NCI-H774 (cell line): ENCODE measurements at places on chromosomes 5 and 9.
A peak's percentile ranks its signal among the peaks of the same experiment; 100 is the strongest.

DNA sequence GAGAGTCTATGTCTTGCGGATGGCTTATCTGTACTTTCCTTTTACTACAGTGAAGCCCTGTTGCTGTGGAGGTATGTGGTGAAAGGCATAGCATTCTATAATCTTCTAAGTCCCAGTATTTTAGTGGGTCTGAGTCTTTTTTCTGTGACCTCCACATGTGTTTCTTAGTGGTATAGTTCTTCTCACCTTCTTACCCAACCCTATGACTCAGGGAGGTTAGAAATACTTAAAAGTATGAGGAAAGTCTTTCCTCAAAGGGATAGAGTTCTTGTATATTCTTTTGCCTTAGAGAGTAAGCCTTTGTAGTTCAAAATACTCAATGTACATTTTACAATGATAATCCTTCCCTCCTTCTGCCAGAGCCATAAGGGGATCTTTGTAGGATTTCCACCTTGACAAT is 621.9 kb upstream of the CTNND2 start:
- DNase-seq = no peak

DNA sequence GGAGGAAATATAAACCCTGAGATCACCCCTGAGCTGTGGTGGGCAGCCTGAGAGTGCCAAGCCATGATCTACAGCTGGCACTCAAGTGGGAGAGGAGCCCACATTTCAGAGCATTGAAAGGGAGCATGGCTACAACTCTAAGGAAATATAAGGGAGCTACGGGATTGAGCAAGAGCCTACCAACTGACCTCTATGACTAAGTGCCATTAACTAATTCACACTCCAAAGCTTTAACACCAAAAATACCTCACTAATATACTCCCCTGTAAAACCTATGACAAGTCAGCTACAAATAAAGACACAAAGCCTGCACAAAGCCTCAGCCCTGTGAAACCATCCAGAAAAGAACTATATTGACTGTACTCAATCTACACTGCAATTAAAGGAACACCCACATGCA is 286.8 kb upstream of the RPS23 start:
- no peak for DNase-seq

GRCh38 chr5:88665750-88666215 is 217.2 kb downstream of the MEF2C start:
- no peak for DNase-seq

DNA sequence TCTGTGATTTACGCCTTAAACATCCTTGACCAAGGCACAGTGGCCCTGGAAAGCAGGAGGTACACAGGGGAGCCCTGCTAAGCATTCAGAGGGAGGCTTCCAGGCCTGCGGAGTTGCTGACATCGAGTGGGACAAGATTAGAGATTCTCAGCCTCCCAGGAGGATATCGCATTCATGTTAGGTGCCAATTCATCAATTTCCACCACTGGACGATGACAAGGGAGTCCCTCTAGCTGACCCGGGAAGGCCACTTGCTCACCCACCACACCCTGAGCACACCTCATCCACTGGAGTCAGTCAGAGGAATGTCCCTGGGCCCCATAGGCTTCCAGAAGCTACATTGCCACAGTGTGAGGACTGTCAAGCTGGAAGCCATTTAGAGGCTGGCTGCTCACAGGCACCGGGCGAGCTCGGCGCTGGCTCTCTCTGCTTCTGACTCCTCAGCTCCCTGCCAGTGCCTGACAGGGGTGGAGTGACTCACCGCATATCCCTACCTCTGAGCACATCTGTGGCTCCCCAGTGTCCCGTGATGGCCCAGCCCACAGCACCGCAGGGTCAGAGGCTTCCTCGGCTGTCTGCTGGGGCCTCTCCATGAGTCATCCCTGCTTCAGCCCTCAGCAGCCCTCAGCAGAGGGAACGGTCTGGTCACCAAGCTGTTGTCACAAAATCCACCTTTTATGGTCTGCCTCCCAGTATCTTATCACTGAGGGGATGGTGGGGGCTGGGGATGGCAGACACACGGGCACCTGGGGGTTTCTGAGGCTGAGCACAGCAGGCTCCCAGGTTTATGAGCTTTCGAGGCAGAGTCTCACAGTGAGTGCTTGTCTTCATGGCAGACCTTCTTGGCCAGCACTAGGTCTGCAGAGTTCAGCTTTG is 117.5 kb downstream of the ZNF608 start:
- no peak for DNase-seq

DNA sequence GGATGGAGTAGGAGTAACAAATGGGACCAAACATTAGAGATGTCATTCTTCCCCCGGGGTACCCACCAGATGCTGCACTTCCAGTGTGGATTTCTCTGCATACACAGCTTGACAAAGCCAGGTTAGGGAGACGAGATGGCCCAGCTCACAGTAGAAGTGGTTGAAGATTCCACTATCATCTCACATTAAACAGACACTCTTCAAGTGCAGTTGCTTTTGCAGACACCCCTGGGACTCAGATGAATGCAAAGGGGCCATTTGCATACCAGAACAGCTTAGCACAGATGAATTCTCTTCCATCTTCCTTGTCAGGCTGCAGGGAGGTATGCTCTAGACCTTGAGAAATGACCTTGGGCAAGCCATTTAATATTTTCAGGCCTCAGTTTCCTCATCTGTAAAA is 12.6 kb upstream of the C5orf58 start:
- DNase-seq = no peak

DNA sequence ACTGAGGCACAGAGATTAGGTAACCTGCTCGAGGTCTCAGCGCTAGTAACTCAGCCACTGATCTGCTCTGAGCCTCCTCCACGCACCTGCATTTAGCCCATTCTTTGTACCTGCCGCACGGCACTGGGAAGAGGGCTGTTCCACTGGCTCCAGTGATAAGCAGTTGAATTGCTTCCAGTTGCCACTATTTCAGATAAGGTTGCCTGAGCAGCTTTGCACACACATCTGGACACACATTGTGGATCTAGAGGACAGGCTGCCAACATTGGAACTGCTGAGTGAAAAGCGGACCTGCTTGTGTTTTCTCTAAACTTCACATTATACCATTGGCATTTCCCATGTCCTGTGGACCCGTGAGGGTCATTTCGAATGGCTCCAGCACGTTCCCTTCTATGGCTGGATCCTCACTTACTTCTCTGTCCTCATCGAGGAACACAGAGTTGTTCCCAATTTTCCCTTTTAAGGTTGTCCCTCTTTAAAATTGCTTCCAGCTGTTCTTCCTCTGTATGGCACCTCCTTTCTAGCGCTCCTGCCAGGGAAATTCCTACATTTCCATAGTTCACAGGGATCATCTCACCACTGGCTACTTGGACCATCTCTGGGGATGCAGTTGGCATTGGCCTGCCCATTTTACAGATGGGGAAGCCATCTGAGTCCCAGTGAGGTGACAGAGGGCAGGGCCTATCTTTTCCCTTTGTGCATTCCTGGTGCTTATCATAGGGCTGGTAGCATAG is 45.9 kb upstream of the RPL26L1 start:
- DNase-seq = no peak

GRCh38 chr5:65811885-65812284 is 89.9 kb downstream of the NLN start:
- no peak for DNase-seq

DNA sequence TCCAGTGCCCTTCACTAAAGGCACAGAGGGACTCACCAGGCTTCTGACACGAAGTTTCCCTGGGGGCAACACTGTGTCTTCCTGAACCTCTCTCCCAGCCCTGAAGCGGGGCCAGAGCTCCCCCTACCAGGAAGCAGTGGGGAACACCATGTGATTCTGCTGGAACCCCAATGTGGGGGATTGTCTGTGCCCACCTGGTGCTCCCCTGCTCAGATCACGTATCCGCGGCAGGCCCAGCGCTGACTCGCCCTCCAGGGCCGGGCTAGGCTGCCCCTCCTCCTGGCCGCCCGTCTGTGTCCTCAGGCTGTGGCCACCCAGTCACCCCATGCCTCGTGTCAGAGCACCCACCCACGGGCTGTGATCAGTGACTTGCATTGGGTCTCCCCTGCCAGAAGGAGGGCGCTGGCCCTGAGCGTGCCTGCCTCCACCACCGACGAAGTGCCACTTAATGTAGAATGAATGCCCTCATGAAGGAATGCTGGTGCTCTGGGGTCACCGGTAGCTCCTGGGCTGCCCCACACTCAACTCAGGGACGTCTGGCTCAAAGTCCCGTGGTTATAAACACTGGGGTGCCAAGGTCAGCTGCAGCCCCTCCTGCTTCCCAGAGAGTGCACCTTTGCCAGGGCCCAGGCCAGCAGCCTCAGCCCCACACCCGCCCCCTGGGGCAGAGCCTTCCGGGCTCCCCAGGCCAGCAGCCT is 22.1 kb downstream of the SARDH start:
- DNase-seq = peak; percentile 3

DNA sequence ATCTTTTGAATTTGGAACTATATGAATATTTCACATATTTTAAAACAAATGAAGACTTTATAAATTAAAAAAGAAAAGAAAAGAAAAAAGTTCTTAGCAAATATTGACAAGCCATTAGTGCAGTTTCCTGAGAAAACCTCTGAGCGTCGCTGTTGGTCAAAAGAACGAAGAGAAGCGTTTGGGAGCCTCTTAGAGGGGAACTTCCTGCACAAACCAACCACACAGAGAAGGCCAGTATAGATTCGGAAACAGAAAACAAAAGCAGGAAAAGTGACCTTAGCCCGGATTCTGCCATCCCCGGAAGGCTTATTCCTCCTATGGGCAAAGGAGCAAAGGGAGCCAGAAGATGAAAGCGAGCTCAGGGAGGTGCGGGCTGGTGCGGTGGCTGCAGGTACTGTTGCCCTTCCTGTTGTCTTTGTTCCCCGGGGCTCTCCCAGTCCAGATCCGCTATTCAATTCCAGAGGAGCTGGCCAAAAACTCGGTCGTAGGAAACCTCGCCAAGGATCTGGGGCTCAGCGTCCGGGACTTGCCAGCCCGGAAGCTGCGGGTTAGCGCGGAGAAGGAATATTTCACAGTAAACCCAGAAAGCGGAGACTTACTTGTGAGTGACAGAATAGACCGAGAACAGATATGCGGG is at the start of gene PCDHGB2:
PCDHGB2 (plus strand) TSS at position 205 of the 637 bp plus-strand sequence; CDS start at position 347, 142 bp downstream.
- DNase-seq = no peak

GRCh38 chr5:56763711-56764466 is 51.5 kb upstream of the MAP3K1 start:
- no peak for DNase-seq

DNA sequence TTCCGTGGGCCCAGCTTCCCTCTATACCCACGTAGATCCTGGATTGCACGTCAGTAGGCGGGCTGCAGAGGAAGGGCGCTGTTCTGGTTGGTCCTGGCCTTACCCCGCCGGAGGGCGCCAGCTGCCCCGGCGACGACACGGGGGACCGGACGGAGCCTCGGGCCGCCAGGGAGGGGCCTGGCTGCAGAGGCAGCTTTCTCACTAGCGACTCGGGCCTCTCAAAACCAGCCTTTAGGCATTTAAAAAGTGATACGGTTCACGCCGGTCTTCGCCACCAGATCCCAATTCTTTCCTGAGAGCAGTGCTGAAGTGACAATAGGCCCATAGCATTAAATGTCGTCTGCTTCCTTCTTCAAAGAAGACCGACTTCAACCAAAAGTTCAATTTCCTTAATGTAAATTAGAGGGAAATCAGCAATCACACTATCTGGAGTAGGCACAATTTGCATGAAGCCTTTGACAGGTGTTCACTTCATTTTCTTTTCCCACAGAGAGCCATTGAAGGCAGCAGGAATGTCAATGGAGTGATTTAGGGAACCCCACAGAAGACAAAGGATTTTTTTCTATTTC is 17.6 kb upstream of the UBE2D2 start:
- peak; percentile 68 for DNase-seq

DNA sequence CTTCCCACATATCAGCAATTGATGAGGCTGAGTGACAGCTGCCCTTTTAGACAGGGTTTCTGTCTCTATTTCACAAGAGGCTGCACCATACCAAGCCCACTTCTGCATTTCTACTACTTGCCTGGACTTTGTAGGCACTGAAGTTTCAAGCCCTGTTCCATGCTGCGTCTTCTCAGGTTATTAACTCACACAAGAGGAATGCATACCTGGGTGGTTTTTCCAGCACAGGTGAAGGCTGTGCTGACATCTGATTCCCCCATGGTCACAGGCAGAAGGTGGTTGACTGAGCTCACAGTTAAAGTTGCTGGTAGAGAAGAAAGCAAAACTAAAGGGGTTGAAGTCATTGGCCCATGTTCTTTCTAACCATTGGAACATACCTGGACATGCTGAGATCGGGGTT is 86.6 kb downstream of the MAMDC2 start:
- no peak for DNase-seq

- no peak for DNase-seq
These were observed 46.2 kb downstream of the IL31RA start for GRCh38 chr5:55897206-55897894.

DNA sequence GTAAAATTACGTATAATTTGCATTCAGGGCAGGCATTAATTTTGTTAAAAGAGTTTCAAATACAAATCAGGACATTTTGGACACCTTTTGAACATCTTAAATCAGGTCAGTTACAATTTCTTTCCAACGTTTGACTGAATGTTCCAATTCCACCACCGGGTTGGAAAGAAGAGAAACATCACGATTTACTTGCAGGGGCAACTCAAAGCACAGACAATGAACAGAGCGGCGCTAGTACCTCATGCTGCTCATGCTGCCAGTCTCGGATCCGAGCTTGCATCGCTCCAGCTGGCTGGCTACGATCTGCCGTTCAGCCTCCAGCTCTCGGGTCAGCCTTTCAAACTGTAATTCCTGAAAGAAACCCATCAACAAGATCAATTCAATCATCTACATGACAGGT is 339.5 kb downstream of the CTNND2 start:
- no peak for DNase-seq

DNA sequence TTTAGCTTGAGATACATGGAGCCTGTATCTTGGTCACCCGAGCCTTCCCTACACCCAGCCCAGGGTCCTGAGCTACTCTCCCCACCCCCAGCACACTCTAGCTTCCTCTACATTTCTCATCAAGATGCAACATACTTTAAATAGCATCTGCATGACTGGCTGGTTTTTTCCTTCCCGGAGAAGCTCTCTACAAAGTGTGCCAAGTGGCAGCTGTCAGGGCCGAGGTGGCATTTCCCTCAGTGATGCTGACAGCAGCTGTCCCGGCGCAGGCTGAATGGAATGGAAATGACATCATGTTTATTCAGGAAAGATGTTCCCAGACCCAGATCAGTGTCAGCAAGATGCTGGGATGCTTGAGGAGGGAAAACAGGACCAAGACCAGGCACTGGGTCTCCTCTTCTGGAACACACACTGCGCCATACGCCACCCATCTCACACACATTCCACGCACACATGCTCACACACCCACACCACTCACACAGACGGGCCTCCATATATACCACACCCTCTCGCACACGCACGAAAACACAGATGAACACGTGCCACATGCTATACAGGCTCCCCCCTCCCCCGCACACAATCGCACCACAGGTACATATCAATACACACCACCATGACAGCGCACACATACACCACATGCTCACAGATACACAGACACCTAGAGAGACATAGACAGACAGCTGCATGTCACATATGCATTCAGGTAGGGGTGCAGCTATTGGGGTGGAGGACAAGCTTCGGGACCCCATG is 67.8 kb downstream of the LHX2 start:
- DNase-seq = peak; percentile 5

GRCh38 chr9:38047301-38048251 is 21.5 kb downstream of the SHB start:
- no peak for DNase-seq

- no peak for DNase-seq
These were observed 255.6 kb upstream of the SLC30A5 start for GRCh38 chr5:68838157-68838718.
